ENCODE measurements at places on chromosomes 12 and 14.

GRCh38 chr12:78916845-78917480 is 52.4 kb downstream of the SYT1 start:
- peak; percentile 50 for DNase-seq

DNA sequence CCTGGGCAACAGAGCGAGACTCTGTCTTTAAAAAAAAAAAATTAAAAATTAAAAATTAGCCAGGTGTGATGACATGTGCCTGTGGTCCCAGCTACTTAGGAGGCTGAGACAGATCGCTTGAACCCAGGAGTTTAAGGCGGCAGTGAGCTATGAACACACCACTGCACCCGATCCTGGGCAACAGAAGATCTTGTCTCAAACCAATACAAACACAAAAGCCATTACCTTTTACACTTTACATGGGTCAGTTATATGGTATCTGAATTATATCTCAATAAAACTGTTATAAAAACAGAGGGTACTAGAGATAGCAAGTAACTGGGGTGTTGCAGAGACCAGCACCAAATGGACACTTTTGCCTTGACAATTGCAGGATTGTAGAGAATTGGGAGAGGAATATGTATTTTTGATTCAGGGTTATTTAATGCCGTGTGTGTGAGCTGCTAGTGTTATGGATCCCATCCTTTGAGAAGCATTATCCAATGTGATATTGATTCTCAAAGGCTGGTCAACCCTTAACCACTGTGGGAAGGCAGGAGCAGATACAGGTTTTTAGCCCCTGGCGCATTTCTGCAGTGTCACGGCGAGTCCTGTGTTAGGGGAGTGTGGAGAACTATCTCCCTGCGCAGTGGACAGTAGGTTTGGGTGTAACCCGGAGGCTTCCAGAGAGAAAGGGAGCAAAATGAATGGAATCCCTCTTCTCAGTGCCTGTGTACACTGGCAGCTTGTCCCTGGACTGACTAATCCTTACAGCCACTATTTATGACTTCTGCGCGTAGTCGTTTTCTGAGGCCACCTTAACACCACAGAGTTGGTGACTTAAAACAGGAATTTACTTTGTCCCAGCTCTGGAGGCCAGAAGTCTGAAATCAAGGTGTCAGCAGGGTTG is 4.3 kb downstream of the PSMD9 start:
- no peak for DNase-seq

DNA sequence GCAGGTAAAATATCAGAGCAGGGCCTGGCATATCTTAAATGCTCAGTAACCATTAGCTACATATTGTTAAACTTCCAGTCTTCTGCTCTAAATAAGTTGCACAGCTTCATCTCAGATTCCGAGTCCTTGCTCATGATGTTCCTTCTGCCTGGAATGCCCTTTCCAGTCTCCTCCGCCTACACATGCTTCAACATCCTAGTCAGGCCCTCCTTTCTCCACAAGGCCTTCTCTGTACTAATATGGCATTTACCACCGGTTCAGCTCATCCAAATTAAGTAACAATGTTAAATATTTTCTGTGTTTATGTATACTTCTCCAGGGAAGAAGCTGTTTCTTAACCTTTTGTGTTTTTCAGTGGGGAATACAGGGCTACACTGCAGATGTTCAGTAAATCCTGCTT is 8.5 kb downstream of the DHH start:
- DNase-seq = no peak

- DNase-seq = no peak
Observed at GRCh38 chr12:116441292-116441691, 117.9 kb upstream of the MAP1LC3B2 start.

GRCh38 chr14:37140176-37140575 is 32.2 kb downstream of the SLC25A21 start:
- peak; percentile 32 for DNase-seq

GRCh38 chr14:62557416-62557815 is 487.8 kb downstream of the KCNH5 start:
- DNase-seq = no peak

DNA sequence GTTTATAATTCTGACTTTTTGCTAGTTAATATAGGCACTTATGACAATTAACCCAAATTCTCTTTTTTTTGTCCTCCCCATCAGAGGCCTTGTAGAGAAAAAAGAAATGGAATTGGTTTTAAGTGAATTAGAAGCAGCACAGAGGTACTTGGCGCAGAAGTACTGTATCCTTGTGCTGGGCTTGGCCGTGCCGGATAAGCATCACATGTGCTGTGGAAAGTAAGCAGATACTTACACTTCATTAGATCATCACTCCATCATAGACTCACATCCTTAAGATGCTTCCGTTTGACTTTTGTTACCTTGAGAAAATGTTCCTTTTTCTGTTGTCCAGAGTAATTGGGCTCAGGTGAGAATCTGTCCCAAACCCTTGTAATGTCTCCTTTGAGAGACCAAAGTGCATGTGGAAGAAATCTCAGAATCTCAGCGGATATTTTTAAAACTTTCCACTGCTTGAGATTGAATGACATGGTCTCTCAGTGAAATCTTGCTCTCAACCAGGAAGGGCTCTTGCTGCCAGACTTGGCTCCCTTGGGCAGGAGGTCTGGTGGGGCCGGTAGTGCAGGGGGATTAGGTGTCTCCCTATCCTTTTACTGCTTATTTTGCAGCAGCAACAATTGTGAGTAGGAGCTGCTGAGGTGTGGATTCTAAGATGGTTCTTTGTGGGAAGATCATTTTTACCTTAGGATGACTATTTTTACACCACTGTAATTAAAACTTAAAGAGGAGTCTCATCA is 24.8 kb downstream of the PPP1R36 start:
- DNase-seq = no peak

DNA sequence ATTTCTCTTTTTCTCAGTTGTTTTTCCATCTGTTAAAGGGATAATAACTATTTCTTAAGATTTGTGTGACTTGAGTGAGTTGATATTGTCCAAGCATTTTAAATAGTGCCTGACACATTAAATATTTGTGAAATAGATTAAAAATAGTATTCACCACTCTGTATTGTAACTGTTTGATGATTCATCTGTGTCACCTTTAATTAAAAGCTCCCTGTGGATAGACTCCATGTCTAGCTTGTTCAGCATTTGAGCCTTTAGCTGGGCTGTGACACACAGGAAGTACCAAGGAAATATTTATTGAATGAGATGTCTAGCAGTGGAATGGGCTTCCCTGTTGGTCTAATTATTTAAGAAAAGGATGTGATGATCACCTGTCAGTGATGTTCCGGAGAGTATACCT is 1.8 kb upstream of the GLIPR1L2 start:
- DNase-seq = peak; percentile 14

- peak; percentile 65 for DNase-seq
Observed at GRCh38 chr12:70052931-70053497, 190.2 kb upstream of the CNOT2 start.

- no peak for DNase-seq
Observed at GRCh38 chr14:54447231-54447692, 6.1 kb upstream of the CNIH1 start.

DNA sequence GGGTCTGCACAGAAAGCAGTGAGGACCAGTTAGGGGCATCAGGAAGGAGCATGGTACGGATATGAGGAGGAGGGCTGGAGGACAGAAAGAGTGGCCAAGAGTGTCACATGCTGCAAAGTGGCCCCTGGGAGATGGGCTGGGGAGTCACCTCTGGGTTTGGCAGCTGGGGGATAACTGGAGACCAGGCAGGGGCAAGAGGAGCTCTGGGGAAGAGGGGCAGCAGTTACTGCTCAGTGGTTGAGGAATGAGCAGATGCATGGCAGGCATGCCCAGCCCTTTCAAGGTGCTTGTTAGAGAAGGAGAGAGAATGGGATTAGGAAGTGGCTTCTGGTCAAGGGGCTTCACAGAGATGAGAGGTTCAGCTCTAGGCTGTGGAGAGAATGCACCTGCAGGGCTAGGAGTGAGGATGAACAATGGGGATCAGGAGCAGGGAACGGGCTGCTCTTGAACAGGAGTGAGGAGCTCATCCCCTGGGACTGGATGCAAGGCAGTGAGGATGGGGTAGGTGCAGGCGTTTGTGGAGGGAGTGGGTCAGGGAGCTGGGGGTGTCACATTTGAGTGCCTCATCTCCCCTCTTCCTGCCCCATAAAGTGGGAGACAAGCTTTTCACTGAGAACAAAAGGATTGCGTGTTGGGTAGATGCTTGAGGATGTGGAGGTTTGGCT is 127.5 kb downstream of the PAPOLA start:
- DNase-seq = no peak

GRCh38 chr12:23948291-23948690 is 1.2 kb downstream of the SOX5 start:
- DNase-seq = no peak

- DNase-seq = no peak
Observed at GRCh38 chr14:61461808-61462275, 140.5 kb downstream of the PRKCH start.

DNA sequence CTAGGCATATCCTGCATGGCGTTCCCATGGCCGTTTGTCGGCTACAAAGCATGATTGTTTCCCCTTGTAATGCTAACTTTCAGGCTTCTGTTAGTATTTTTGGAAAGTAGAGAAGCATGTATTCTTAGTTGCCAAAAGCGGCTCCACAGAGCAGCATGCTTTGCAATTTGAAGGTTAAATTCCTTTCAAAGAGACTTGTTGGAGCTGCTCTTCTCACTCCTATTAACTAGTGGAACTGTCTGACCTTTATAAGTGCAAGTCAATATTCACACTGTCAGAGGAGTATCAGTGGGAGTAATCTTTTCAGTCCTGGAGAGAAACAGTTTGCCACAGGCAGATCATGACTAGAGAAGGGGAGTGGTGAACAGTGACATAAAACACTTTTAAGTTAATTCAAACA is 656.1 kb upstream of the NOVA1 start:
- DNase-seq = no peak

- DNase-seq = no peak
Observed at GRCh38 chr12:16189849-16190248, 87.6 kb downstream of the SLC15A5 start.

DNA sequence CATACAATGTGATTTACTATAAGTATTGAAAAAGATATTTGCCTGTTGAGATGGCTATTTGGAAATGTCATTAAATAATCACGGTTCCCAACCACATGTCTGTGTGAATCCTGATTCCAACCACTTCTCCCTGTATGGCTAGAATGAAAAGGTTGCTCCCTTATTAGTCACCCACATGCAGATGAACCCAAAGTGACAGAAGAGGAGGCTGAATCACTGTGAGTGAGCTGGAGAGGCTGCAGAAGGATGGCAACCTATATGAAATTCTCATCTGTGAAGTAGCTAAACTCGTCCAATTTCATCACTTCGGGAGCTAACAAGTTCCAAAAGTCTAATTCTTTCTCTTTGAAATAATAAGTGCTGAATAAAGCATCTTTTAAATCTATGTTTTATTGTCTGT is 300.5 kb downstream of the PRKD1 start:
- no peak for DNase-seq

- no peak for DNase-seq
Observed at GRCh38 chr12:130320536-130320935, 17.2 kb upstream of the PIWIL1 start.

DNA sequence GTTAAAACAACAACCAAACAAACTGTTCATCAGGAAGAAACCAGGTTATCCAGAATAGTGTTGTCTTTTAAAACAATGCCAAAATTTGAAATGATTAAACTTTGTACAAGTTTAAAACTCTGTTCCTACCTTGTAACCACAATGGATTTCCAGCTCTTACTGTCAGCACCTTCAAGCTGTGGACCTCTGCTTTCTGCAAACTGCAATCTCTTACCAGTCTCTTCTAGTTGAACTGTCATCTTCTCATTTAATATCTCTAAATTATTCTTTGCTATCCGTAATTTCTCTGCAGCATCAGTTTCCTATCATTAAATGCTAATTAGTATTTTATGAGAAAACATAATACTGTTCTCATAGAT is 29.5 kb upstream of the C12orf50 start:
- DNase-seq = no peak

DNA sequence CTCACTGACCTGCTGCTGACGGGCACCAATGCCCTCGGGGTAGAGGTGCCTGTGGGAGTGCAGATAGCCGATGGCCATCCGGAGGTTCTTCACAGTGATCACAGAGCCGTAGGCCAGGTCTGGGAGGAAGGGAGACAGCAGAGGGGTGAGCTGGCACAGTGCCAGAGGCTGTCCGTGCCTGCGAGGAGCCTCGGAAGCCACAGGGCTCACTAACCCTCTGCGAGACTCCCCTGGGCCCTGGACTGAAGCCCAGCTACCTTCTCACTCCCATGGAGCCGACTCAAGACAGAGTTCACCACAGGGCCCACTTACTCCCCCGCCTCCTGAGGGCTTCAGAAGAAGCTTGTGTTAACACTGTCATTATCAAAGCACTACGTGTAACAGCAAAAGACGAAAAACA is 24.5 kb downstream of the POMT2 start:
- no peak for DNase-seq

- DNase-seq = no peak
Observed at GRCh38 chr12:37546206-37546605, 770.4 kb upstream of the ALG10B start.

- peak; percentile 63 for DNase-seq
Observed at GRCh38 chr12:113862590-113863454, 103.3 kb downstream of the RBM19 start.

GRCh38 chr12:19844224-19844623 is 404.9 kb downstream of the AEBP2 start:
- DNase-seq = no peak

DNA sequence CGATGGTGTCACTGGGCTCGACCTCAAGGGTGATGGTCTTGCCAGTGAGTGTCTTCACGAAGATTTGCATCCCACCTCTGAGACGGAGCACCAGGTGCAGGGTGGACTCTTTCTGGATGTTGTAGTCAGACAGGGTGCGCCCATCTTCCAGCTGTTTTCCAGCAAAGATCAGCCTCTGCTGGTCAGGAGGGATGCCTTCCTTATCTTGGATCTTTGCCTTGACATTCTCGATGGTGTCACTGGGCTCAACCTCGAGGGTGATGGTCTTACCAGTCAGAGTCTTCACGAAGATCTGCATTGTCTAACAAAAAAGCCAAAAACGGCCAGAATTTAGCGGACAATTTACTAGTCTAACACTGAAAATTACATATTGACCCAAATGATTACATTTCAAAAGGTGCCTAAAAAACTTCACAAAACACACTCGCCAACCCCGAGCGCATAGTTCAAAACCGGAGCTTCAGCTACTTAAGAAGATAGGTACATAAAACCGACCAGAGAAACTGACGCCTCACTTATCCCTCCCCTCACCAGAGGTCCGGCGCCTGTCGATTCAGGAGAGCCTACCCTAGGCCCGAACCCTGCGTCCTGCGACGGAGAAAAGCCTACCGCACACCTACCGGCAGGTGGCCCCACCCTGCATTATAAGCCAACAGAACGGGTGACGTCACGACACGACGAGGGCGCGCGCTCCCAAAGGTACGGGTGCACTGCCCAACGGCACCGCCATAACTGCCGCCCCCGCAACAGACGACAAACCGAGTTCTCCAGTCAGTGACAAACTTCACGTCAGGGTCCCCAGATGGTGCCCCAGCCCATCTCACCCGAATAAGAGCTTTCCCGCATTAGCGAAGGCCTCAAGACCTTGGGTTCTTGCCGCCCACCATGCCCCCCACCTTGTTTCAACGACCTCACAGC is 717 bp downstream of the UBC start:
- no peak for DNase-seq
